Natural killer cell (primary cell): ENCODE measurements at places on chromosomes 1 and 21.

DNA sequence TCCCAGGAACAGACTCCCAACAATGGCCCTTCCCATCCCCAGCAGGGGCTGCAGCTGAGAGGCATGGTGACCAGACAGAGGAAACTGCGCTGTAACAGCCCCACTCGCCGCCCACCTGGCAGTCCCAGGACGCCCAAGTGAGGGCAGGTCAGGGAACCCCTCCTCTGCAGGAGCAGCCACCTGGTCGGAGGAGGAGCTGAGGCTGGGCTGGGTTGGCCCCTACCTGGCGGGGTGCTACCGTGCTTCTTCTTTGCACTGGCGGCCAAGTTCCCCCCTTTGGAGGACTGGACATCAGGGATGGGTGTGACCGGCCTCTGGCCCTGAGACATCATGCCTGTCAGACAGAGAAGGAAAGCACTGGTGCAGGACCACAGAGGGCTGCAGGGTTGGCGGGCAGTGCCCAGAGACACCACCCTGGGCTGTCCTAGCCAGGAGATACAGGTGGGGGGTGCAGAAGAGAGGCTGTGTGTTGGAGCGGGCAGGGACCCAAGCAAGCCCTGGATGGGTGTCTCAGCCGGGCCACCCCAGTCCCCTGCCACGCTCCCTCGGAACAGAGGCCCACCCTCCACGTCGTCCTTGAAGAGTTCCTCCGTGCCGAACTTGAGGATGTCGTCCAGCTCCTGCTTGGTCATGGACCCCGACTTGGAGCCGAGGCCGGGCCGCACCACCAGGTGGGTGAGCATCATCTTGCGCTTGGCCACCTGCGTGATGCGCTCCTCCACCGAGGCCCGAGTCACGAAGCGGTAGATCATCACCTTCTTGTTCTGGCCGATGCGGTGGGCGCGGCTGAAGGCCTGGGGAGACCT, 51.6 kb downstream of the CHD5 start:
- no peak for DNase-seq

GRCh38 chr1:108678706-108679105, 13.4 kb upstream of the PRPF38B start:
- DNase-seq = no peak

- no peak for DNase-seq
Measured at GRCh38 chr1:85936470-85936869, 220.1 kb downstream of the COL24A1 start.

GRCh38 chr1:153542956-153543711, 2.4 kb upstream of the S100A5 start:
- DNase-seq = no peak

DNA sequence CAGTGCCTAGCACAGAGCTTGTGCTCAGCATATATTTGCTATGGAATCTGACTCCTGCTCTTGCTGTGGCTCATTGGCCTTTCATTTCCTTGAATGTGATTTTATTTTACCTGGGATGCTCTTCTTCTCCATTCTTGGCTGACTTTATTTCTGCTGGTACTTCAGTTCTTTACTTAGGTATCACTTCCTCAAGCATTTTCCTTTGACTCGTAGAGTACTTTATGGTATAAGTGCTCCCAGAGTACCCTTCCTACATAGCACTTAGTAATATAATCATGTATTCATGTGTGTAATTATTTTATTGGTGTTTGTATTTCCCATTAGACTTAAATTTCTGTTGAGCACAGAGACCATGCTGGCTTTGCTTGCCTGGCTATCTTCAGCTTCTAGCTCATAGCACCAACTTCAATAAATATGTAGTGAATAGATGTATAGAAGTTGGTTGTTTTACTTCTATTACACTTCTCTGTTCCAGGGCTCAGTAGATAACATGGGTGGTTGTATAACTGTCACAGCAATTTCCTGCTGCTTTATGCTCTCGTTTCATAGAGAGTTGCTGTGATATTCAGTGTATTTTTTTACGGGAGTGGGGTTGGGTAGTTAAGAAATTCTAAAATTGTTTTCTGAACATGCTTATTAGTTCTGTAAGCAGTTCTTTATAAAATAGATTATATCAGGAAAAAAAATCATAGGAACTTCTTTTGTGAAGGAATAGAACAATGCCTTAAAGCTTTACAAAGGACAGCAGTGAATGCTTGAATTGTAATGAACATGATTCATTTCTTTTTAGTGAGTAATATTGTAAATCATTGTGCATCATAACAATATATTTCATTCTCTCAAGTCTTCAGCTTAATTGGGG, 112.2 kb downstream of the NEK7 start:
- DNase-seq = no peak

GRCh38 chr1:73781251-73781650, 416.7 kb downstream of the LRRIQ3 start:
- DNase-seq = no peak

GRCh38 chr1:54574158-54574778, 26.2 kb downstream of the ACOT11 start:
- DNase-seq = no peak

DNA sequence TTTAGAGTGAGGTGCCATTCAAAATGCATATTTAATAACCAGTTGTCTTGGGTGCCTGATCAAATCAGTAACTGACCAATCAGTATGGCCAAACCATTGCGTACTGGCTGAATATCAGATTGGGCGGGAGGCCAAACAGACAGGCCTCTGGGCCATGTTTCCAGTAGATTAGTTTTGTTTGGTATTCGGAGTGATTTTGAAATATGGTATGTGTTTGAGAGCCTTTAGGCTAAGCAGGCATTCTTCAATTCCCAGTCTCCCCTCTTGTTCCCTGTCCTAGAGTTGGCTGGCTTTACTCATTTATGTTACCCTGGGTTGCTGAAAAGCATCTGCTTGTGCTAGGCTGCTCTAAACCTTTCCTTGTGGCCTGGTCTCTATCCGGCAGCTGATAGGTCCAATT, 80.1 kb downstream of the BACH1 start:
- DNase-seq = no peak

- no peak for DNase-seq
Measured at GRCh38 chr1:10726355-10726754, 70.1 kb downstream of the CASZ1 start.

DNA sequence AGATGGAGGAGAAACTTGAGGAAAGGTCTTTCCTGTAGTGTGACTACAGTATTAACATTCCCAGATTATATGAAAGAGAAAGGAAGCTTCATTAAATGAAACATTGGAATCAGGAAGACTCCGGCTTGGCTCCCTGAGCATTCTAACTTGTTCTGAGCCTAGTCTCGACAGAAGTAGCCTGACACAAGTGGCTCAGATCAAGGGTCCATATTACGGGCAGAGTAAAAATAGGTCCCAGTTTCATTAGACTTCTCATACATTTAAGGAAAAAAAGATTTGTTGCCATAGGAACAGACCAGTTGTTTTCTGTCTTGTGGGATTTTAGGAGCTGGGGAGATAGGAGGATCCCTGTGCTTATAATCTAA, 12.8 kb downstream of the SMAP2 start:
- DNase-seq = peak; percentile 56

- no peak for DNase-seq
Measured at GRCh38 chr1:239731082-239731748, 344.8 kb downstream of the CHRM3 start.

DNA sequence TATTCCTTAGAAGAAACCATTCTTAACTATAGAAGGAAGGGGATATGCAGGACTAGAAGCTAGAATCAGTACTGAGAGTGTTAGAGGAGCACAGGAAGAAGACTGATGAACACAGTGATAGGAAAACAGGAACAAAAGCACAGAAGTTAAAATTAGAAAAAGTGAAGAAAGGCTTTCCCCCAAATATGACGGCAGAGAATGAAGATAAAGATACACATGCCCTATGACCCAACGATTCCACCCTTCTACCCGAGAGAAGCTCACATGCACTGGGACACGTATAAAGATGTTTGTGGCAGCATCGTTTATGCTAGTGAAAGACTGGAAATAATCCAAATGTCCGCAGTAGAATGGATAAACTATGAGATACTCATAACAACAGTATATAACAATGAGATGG, 74.2 kb downstream of the DTL start:
- no peak for DNase-seq
